ENCODE measurements at places on chromosomes 1 and 21.

DNA sequence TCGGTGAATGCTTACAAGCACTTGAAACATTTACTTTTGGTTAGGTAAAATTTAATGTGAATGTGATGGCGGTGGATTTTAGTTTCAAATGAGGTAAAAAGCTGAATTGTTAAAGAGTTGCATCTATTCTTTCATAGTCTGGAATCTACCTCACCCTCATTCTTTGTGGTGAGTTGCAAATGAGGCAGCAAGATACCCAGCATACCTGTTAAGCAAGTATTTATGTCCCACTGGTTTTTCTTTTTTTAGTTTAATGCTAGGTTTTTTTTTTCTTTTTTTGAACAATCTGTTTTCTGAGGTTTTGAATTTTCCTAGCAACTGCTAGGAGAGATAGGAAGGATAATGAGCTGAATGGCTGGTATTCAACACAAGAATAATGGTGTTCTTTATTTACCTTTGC, 127.9 kb upstream of the CACYBP start:
- no peak for DNase-seq

DNA sequence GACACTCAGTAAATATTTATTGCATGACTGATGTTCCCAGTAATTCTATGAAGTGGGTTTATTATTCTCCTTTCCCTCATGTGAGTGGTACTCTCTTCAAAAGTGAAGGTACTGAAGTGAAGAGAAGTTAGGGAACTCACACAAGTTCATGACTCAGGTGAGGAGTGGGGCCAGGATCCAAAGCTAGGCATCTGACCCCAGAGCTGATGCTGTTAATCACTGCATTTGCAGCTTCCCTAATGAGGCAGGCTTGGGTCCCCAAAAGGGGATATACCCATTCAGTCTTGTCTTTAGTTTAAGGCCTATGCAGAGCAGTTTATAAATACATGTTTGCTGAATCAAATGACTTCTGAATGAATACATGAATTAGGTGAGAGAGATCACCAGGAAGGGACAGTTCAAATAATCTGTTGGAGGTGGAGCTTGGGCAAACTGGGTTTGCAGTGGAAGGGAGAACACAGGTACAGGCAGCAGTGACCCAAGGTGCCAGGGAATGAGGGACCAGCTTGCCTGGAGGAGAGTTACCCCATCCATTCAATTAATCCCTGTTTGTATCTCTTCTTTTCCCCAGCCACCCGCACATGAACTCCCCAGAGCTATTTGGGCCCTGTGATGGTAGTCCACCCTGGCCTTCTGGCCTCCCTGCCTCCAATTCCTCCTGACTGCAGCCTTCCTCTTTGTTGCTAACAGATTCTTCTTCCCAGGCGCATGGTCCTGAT, 2.0 kb downstream of the CD58 start:
- no peak for DNase-seq

DNA sequence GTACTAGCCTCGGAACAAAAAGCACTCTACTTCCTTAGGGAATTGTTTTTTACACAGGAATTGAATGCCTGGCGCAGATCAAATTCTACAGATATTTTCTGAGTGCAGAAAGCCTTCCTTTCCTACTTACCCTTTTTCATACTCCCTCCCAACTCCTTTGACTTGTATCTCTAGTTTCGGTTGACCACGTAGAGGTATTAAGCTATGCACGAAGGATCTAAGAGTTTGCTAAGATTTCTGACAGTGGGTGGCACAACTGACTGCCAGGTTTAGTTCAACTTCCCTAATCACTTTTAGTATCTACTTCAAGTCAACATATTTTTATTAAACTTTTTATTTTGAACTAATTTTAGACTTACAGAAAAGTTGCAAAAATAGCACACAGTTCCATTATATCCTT, 5.0 kb downstream of the TOR1AIP2 start:
- no peak for DNase-seq

GRCh38 chr1:214859647-214860046, 222.9 kb upstream of the KCNK2 start:
- no peak for DNase-seq

- no peak for DNase-seq
These were observed 201.5 kb upstream of the COL11A1 start for GRCh38 chr1:103309786-103310185.

GRCh38 chr21:42122398-42122797, 51.3 kb downstream of the UMODL1 start:
- no peak for DNase-seq

Data from occipital lobe (tissue), 3 donors.